ENCODE measurements at places on chromosomes 4 and X. TPM values are rescaled to one million over a fixed set of nuclear protein-coding genes. Genes with fewer than 3 reads are reported as not detected.

Gene RHOXF2B
- total RNA-seq = not detected

GRCh38 chr4:6478546-6479220 is 6.3 kb upstream of the PPP2R2C start:
- no peak for DNase-seq

- DNase-seq = no peak
Observed at GRCh38 chr4:57430726-57431125, 320.5 kb upstream of the IGFBP7 start.

DNA sequence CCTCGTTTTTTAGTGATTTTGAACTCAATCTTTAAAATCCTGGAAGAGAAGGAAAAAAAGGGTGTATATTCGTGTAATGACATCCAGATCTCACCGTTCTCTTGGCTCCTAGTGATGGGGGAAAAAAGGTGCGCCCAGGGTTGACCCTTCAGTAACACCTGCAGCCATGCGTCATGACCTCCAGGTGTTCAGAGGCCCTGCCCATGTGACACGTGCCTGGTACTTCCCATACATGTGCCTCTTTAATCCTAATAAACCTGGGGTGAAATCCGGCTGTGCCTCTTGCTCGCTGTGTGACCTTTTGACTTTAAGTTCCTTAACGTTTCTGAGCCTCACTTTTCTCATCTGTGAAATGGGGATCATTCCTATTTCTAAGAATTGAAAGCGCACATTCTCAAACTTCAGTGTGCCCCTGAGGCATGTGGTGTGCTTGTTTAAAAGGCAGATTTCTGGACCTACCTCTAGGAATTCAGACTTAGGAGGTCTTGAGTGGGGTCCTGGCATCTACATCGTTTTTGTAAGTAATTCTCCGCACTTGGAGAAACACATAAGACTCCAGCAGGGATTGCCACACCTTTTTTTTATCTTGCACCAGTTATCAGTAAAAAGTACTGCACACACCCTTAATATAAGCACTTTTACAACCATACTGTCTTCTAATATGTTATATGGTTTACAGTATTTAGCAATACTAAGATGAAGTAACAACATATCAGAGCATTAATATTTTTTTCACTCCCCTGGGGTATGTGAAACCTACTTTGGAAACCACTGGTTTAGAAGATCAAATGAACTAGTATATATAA is 90.1 kb downstream of the RELL1 start:
- no peak for DNase-seq

GRCh38 chr4:10122236-10122932 is 5.8 kb upstream of the WDR1 start:
- DNase-seq = no peak

Gene SYTL5
- 0.17 TPM for total RNA-seq

- no peak for DNase-seq
Observed at GRCh38 chrX:69616457-69617203, 717 bp downstream of the EDA start.

Measured in epithelial cell of proximal tubule (primary cell).